Hindlimb muscle (tissue), 1 donor: ENCODE measurements at places on chromosomes 12 and 14.

- no peak for DNase-seq
Observed at GRCh38 chr14:23078692-23079116, 16.2 kb downstream of the ACIN1 start.

DNA sequence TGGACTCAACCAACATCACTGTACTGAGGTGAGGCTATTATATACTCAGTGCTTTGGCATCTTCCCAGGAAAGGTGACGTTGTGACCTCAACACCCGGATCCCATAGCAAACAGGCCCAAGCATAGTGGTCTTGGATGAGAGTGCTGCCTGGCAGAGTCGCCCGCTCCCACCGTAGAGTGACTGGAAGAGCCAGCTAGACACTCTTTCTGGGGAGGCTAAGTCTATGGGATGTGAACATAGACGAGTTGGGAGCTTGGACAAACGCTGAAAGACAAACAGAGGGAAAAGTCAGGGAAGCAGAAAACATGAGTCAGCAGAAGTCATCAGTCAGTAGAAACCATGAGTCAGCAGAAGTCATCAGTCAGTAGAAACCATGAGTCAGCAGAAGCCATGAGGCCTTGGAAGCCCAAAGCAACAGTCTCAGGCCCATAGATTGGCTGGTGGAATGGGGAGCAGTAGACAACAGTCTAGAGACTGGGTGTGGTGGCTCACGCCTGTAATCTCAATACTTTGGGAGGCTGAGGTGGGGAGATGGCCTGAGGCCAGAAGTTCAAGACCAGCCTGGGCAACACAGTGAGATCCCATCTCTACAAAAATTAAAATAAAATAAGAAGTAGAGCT lies 66.4 kb upstream of the MAP1LC3B2 start:
- DNase-seq: no peak

DNA sequence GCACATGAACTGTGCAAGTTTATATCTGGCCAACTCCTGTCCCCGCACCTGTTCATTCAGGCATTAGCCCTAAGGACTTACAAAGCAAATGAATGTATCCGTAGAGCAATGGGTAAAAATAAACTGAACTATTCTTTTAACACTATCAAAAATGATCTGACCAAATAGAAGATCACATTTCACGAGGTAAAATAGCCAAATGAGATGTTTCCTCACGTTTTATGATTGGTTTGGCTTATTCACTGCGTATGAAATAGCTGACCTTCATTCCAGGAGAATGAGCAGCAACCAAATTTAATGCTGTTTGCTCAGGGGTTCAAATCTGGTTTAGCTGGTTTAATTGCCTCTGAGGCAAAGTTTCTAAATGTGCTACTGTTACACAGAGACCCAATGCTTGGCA lies 216.0 kb upstream of the EEA1 start:
- DNase-seq: no peak

GRCh38 chr12:112854344-112854743 lies 52.4 kb upstream of the OAS1 start:
- no peak for DNase-seq
